ENCODE measurements at places on chromosomes 12 and 14. TPM values are rescaled to one million over a fixed set of nuclear protein-coding genes. Genes with fewer than 3 reads are reported as not detected.

The ANO2 gene
- 22.0 TPM for total RNA-seq

The BATF gene
- 11.1 TPM for total RNA-seq

The CCT2 gene
- total RNA-seq: 108 TPM

The AJUBA gene
- total RNA-seq: 29.9 TPM

The CEBPE gene
- total RNA-seq: not detected

The KLRC3 gene
- not detected for total RNA-seq

Data from tibial nerve (tissue), 4 donors.